ENCODE measurements at places on chromosomes 2 and 18. TPM values are rescaled to one million over a fixed set of nuclear protein-coding genes. Genes with fewer than 3 reads are reported as not detected.

DNA sequence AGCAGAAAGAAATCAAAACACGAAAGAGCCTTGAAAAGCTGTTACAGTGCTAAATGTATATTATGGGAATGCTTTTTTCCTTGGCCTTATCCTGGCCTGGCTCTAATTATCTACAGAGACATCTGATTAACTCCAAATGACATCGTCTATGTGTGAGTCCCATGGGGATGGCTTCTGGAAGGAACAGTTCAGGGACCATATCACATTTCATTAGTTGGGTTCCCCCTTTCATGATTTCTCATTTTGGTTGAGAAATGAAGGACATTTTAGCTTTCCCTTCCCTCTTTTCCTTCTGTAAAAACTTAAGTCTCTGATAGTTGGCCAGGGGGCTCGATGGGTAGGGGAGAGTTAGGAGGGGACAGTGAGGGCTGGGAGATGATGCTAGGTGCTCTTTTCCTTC, 116.7 kb downstream of the PRKCE start:
- no peak overlapping the region for H3K27ac ChIP-seq
- H3K27me3 ChIP-seq: no peaks in the 10 kb centered on the region
- H3K4me3 ChIP-seq: no peak overlapping the region
- no peak for DNase-seq

ITGAV gene
- 28.2 TPM for polyA plus RNA-seq

DNA sequence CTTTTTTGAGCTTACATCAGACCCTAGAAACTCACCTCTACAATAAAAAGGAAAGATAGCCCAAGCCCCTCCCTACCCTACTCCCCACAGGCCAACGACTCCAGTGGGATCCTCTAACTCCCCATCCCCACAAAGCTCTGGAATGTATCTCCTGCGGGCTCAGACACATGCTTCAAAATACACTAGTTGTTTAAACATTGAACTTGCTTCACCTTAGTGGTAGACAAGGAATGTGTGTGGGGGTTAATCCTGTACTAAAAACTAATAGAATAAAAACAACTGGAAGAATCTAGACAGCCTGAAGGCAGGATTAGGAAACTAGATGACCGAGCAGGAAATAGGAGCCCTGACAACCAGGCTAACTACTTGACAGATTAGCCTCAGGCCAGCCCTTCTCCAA, 211.5 kb downstream of the SUCLG1 start:
- DNase-seq: no peak
- H3K4me3 ChIP-seq: no peak overlapping the region
- H3K4me1 ChIP-seq: no peaks in the 10 kb centered on the region
- H3K27me3 ChIP-seq: no peaks in the 10 kb centered on the region

CCDC150 gene
- polyA plus RNA-seq: 0.13 TPM

GRCh38 chr2:241105641-241106040, 3.6 kb upstream of the MTERF4 start:
- H3K27ac ChIP-seq: no peak overlapping the region
- peaks cover 16% of the 10 kb centered on the region for H3K4me1 ChIP-seq
- H3K27me3 ChIP-seq: no peaks in the 10 kb centered on the region
- H3K4me3 ChIP-seq: no peak overlapping the region
- no peak for DNase-seq

DNA sequence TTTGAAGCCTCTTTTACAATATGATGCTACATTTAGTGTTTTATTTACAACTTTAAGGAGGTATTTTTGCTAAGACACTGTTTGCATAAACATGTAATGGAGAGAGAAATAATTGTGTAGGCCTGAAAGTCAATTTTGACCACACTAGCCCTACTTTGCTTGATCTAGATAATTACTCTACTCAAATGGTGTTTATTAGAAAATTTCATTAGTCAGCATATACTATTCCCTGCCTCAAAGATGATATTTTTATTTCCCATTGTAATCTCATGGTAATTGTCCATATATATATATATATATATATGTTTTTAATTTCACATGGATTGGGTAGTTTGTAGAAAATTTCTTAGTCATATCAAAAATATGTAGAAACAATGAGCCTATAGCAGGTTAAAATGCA, 632.2 kb downstream of the SATB2 start:
- H3K27ac ChIP-seq: no peak overlapping the region
- no peaks in the 10 kb centered on the region for H3K36me3 ChIP-seq
- H3K4me1 ChIP-seq: no peaks in the 10 kb centered on the region
- no peak overlapping the region for H3K4me3 ChIP-seq
- DNase-seq: no peak

DNA sequence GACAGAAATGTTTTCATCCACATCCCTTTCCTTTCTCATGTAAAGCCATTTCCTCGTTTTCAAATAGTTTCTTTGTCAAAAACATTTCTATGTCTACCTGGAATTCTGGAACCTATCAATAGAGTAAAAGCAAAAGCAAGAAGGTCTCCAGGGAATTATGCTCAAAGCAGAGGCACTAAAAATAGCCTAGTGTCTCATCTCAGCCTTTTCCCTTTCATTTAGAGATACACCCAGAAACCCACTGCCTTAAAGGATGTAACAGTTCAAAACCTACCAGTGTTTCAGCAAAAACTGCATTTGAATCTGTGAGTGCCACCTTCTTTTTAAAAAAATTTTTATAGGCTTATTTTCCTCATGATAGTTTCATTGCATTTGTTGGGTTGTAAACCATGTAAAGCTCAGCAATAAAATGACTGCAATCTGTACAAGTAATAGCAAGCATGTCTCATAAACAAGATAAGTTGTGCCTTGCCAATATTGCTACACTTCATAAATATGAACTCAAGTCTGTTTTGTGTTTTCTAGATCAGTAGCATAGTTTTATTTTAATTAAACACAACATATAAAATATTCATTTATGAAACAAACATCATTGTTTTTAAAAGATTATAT, 927.3 kb upstream of the ACVR2A start:
- H3K27ac ChIP-seq: no peak overlapping the region
- H3K36me3 ChIP-seq: no peaks in the 10 kb centered on the region
- no peaks in the 10 kb centered on the region for H3K27me3 ChIP-seq
- DNase-seq: no peak
- no peaks in the 10 kb centered on the region for H3K4me1 ChIP-seq

- no peaks in the 10 kb centered on the region for H3K36me3 ChIP-seq
- no peaks in the 10 kb centered on the region for H3K4me1 ChIP-seq
- no peak overlapping the region for H3K4me3 ChIP-seq
- no peak overlapping the region for H3K27ac ChIP-seq
Observed at GRCh38 chr2:122307763-122308162, 552.3 kb downstream of the TSN start.

DNA sequence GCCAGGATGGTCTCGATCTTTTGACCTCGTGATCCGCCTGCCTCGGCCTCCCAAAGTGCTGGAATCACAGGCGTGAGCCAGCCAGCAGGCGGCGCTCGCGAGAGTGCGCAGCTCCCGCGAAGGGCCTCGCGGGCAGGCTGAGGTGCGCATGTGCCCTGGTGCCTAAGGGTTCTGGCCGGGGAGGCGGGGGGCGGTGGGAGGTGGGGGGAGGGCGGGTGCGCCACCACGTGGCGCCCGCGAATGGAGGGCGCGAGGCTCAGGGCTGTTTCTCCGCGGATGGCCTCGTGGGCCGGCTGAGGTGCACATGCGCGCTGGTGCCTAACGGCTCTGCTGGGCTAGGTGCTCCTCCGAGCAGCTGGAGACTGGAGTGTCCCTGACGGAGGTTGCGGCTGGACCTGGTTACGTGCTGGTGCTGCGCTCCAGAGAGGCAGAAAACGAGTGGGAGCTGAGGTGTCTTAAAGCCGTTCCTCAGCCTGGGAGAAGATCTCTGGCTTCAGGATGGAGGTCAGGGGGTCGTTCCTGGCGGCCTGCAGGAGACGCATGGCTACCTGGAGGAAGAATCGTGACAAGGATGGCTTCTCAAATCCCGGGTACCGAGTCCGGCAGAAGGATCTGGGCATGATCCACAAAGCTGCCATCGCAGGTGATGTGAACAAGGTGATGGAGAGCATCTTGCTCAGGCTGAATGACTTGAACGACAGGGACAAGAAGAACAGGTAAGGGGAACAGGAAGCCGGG, at the start of gene ANKRD62:
ANKRD62 (plus strand) TSS at position 324 of the 738 bp plus-strand sequence; CDS start at position 499, 175 bp downstream.
- no peak within 1 kb of the TSS for H3K27ac ChIP-seq
- H3K4me1 ChIP-seq: peaks cover 4% of the 10 kb centered on the region
- no peak within 1 kb of the TSS for H3K4me3 ChIP-seq
- no peaks in the 10 kb centered on the region for H3K27me3 ChIP-seq

- no peaks in the 10 kb centered on the region for H3K27me3 ChIP-seq
- H3K4me3 ChIP-seq: no peak overlapping the region
- DNase-seq: peak; percentile 56
- peaks cover 14% of the 10 kb centered on the region for H3K4me1 ChIP-seq
- no peak overlapping the region for H3K27ac ChIP-seq
Observed at GRCh38 chr2:241863536-241863954, 4.9 kb upstream of the PDCD1 start.

- no peaks in the 10 kb centered on the region for H3K36me3 ChIP-seq
- no peak overlapping the region for H3K4me3 ChIP-seq
- no peaks in the 10 kb centered on the region for H3K27me3 ChIP-seq
- DNase-seq: no peak
- H3K27ac ChIP-seq: peak overlapping the region; percentile 27
- H3K4me1 ChIP-seq: no peaks in the 10 kb centered on the region
Observed at GRCh38 chr2:41722668-41723369, 325.0 kb upstream of the PKDCC start.

MOGAT1 gene
- polyA plus RNA-seq: not detected

DNA sequence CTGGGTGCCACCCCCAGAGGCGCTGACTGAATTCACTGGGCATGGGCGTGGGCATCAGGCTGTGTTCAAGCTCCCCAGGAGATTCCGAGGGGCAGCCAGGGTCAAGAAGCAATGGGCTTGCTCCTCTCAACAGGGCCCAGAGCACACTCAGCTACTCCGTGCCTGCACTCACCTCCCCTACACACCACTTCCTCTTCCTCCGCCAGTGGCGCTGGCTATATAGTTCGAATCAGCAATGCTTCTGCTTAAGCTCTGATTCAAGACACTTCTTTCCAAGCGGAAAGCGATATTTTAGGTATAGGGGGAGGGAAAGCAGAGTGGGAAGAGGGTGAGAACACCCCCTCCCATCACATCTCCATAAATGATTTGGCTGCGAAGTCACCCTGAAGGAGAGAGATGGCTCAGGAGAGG, 42.1 kb downstream of the CRACDL start:
- no peak for DNase-seq
- H3K4me1 ChIP-seq: no peaks in the 10 kb centered on the region
- no peaks in the 10 kb centered on the region for H3K36me3 ChIP-seq
- H3K27ac ChIP-seq: no peak overlapping the region
- H3K27me3 ChIP-seq: no peaks in the 10 kb centered on the region
- no peak overlapping the region for H3K4me3 ChIP-seq

DNA sequence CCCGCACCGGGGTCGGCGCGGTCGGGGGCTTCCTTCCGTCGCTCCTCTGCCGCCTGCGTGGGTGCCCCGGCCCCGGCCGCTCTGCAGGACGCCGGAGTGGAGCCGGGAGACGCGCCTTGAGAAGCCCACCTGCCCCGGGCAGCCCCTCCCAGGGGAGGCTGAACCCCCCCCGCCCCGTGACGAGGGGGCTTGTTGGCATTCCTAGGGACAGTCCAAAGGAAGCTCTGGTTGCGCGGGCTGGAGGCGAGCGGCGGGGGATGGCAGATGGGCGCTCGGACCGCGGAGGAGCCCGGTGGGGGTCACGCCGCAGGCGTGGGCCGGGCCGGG, 133.5 kb upstream of the MGAT5 start:
- H3K4me1 ChIP-seq: peaks cover 17% of the 10 kb centered on the region
- peaks cover 2% of the 10 kb centered on the region for H3K27me3 ChIP-seq
- H3K36me3 ChIP-seq: no peaks in the 10 kb centered on the region
- peak overlapping the region; percentile 87 for H3K4me3 ChIP-seq

DNA sequence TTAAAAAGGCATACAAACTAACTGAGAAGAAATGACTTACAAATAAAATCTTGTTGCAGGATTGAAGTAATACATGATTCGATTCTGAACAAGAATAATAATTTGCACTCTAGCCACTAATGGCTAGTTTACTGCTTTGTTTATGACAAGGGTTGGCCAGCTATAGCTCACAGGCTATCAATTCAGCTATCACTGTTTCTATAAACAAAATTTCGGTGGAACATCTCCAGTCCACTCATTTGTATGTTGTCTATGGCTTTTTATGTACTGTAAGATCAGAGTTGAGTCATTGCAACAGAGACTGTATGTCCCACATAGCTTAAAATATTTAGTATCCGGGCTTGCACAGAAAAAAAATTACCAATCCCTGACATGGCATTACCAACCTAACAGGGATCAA, 543.7 kb upstream of the CNTNAP5 start:
- no peak overlapping the region for H3K27ac ChIP-seq
- H3K4me1 ChIP-seq: no peaks in the 10 kb centered on the region
- no peak overlapping the region for H3K4me3 ChIP-seq
- no peaks in the 10 kb centered on the region for H3K36me3 ChIP-seq
- no peaks in the 10 kb centered on the region for H3K27me3 ChIP-seq

GRCh38 chr18:63844254-63844653, 43.3 kb upstream of the SERPINB2 start:
- no peak overlapping the region for H3K27ac ChIP-seq
- no peak for DNase-seq
- H3K36me3 ChIP-seq: no peaks in the 10 kb centered on the region
- H3K4me1 ChIP-seq: no peaks in the 10 kb centered on the region
- H3K27me3 ChIP-seq: peaks cover 5% of the 10 kb centered on the region
- no peak overlapping the region for H3K4me3 ChIP-seq

KCNG3 gene
- not detected for polyA plus RNA-seq

DNA sequence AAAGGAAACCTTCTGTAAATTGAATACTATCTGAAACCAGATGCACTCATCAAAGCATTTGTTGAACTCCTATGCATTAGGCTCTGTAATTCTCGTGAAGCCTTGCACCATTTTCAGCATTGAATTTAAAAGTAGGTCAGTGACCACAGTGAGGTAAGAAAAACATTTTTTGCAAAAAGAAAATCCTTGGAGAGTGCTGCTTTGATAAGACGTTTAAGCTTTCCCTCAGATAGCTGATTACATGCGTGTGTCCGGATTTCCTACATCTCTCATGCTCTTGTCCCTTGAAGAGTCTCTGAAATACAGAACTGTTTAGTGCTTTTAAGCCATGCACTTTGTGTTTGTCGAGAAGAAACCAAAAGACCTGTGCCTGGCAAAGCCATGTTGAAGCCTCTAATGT, 113.6 kb downstream of the FMNL2 start:
- no peaks in the 10 kb centered on the region for H3K27me3 ChIP-seq
- H3K4me1 ChIP-seq: peaks cover 68% of the 10 kb centered on the region
- no peak for DNase-seq
- no peak overlapping the region for H3K27ac ChIP-seq
- no peak overlapping the region for H3K4me3 ChIP-seq

DNA sequence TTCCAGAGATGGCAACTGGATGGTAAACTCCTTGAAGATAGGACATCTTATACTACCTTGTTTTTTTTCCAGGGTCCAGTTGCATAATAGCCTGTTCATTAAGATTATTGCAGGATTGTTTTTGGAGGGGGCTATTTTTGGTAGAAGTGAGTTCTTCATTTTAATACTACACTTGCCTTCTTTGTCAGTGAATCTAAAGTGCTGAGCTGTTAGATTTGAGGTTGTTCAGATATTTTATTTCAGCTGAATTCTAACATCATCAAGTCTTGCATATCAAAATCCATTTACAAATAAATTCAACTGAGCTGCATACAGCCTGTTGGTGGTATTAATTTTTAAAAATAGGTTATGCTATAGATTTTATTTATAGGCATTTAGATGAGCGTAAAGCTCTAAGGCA, 72.1 kb downstream of the PLCL1 start:
- no peak overlapping the region for H3K27ac ChIP-seq
- H3K4me3 ChIP-seq: no peak overlapping the region
- H3K27me3 ChIP-seq: no peaks in the 10 kb centered on the region
- DNase-seq: no peak
- H3K4me1 ChIP-seq: peaks cover 40% of the 10 kb centered on the region

CXCR2 gene
- 0.03 TPM for polyA plus RNA-seq

- DNase-seq: no peak
- no peaks in the 10 kb centered on the region for H3K36me3 ChIP-seq
- H3K4me1 ChIP-seq: no peaks in the 10 kb centered on the region
Observed at GRCh38 chr18:71951001-71951400, 593.1 kb downstream of the CBLN2 start.
